ENCODE measurements at places on chromosomes 6 and 20.

DNA sequence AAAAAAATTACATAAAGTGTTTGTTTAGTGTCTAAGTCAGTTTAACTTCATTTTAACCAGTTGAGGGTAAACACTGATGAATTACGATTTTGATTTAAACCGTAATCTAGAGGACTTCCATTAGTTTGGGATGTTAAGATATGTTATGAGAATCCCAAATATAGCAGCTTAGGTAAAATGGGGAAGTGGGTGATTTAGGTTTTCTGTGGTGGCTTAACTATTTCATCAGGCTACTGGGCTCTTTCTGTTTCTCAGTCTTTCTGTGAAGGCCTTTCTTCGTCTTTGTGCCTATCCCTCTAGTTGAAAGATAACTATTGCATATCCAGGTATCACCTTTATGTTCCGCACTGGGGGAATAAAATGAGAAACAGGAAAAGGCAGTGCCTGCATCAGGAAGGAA is 27.9 kb downstream of the CENPW start:
- DNase-seq = no peak

GRCh38 chr20:21995461-21995860 is 290.0 kb downstream of the PAX1 start:
- no peak for DNase-seq

DNA sequence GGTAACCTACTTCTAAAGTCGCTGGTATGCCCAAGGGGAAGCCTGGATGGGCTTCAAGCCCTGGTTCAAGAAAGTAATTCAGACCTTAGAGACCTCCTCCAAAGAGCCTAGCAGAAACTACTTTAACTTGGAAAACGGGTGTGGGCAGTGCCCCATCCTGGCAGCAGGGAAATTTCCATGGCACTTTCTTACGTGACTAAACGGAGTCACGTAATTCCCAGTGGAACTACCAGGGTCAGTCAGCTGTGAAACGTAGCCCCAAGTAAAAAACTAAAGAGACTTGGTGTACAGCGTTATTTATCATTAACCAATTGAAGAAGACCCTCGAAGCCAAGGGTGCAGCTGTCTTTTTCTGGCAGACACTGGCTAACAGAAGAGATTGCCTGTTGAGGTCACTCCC is 114.0 kb downstream of the RCAN2 start:
- no peak for DNase-seq

- no peak for DNase-seq
Observed at GRCh38 chr6:97128507-97128906, 154.5 kb downstream of the MMS22L start.

GRCh38 chr6:106244931-106245330 is 80.6 kb downstream of the ATG5 start:
- DNase-seq = no peak

DNA sequence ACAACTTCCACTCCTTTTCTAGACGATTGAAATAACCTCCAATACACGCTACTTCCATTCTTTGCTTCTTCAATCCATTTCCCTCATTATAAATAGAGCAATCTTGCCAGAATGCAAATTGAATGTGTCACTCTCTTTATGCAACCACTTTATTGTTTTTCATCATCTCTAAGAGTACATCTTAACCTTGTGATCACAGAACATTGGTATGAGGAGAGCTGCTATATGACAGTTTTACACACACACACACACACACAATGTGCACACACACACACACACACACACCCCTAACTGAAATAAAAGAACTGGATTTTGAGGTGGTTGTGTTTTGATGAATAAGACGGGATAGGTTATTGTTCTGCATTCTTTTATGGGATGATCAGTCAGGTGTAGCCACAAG is 187.0 kb downstream of the HDGFL1 start:
- DNase-seq = peak; percentile 83

DNA sequence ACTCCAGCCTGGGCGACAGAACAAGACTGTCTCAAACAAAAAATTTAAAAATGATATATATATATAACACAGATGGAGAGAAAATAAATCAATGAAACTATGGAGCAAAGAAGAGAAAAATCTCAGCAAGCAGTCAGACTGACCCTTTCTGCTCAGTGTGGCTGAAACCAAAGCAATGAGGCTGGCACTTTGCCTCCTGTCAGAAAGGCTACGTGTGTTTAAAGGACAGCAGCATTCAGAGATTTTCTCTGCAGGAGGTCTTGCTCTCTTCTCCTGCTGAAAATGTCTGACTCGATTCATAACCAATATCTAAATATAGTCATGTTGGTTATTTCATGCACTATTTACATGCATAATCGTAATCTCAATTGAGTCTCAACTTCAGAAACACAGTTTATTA is 527.0 kb upstream of the JARID2 start:
- no peak for DNase-seq

DNA sequence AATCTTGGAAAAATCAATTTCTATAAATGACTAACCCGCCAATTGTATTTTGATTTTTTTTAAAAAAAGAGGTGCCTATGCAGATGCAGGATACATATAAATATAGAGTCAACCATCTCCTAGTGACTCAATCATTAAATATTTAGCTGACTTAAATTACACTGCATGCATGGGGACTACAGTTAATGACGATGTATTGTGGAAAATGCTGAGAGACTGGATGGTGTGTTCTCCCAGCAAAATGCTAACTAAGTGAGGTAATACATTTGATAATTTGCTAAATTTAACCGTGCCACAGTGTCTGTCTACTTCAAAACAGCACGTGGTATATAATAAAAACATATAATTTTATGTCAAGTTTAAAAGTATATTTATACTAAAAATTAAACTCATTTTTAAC is 341.6 kb downstream of the PRKN start:
- peak; percentile 16 for DNase-seq

GRCh38 chr6:6176127-6176526 is 144.3 kb downstream of the F13A1 start:
- no peak for DNase-seq

GRCh38 chr20:44785768-44786167 is 24.6 kb downstream of the RIMS4 start:
- no peak for DNase-seq

DNA sequence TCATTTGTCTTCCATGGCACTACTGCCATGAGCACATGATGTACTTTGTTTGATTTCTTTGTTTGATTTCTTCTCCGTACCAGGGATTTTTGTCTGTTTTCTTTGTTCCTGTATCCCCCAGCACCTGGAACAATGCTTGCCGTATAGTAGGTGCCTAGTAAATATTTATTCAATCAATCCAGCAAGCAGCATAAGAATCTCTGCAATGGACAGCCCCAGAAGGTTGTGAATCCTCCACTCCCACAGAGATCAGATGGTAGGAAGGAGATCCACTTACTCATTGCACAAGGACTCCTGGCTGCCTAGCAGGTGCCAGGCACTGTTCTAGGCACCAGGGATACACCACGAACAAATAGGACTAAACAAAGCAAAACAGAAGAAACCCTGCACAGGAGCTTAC is 6.7 kb upstream of the SYNJ2 start:
- no peak for DNase-seq

DNA sequence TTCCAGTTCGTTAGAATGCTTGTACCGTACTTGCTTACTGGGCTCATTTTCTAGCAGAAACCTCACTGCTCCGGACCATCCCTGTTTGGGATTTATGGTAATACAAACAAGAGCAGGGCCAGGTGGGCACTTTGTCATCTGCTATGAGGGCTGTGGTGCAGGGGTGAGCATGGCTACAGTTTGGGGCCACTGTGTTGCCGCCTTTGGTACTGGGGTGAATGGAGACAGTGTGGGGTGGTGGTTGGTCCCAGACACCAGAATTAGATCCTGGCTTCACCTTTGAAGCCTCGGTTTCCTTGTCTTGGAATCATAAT is 95.0 kb downstream of the TOX2 start:
- no peak for DNase-seq

DNA sequence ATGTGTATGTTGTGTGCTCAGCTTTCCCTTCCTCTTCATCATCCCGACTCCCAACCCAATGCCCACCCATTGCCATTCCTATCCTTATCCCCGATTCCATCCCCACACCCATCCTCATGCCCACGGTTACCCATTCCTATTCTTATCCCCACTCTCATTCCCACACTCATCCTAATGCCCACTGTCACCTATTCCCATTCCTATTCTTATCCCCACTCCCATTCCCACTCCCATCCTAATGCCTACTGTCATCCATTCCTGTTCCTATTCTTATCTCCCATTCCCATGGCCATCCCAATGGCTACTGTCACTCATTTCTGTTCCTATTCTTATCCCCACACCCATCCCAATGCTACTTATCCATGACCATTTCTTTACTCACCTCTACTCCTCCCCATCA is 254.1 kb downstream of the DHX35 start:
- DNase-seq = no peak

DNA sequence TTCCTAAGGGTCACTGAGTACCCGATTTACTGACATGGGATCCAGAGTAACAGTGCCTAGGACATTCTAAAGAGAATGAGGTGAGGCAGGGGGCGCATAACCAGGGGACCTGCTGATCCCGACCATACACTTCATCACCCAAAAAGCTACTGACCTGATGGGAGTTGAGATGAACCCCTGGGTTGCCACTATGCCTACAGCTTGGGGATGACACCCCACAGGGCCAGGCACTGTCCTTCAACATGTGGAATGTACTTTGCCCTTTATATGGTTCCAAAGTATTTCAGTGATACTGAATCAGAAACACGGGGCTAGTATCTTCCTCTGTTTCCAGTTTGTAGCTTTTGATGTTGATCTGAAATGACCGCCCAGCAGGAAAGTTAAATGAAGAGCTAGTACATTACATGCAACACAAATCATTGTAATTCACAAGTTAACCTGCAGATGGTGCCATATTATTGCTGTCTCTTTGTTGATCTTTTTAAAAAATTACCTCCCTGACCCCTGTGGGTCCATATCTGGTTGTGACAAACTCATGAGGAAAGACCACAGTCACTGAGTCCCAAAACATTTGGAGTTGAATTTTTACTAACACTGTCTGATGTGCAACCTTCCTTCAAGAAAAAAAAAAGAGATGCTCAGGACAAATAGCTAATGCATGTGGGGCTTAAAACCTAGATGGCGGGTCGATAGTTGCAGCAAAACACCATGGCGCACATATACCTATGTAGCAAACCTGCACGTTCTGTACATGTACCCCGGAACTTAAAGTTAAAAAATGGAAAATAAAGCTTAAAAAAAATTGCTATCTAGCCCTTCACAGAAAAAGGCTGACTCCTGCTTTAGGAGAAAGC is 42.7 kb upstream of the GCNT2 start:
- peak; percentile 18 for DNase-seq
